ENCODE measurements at places on chromosomes 3 and 15. TPM values are rescaled to one million over a fixed set of nuclear protein-coding genes. Genes with fewer than 3 reads are reported as not detected.

Gene GALNT15
- not detected for total RNA-seq

Gene CCR1
- 60.7 TPM for total RNA-seq

Gene CCDC39
- not detected for total RNA-seq

Gene MCTP2
- total RNA-seq = 55.9 TPM

Gene ADGRG7
- total RNA-seq = not detected

Gene LYSMD4
- 6.6 TPM for total RNA-seq

Gene ZNF620
- total RNA-seq = 0.63 TPM

Gene AP3B2
- 0.10 TPM for total RNA-seq

Gene TMEM108
- 0.10 TPM for total RNA-seq

Gene SLITRK3
- not detected for total RNA-seq

Gene PIERCE2
- total RNA-seq = 0.31 TPM

Gene ARL13B
- total RNA-seq = 3.0 TPM

Gene SLC28A2
- total RNA-seq = not detected

Gene POLG
- total RNA-seq = 84.7 TPM

Gene ALDH1A2
- 2.0 TPM for total RNA-seq

Gene KIAA1143
- total RNA-seq = 17.0 TPM

All from mononuclear cell (primary cell).